NCI-H2227 treated with DMSO at 0.1 percent for 48 hours (cell line): ENCODE measurements at places on chromosomes 6 and 20.

GRCh38 chr20:10428008-10428407 is 6.0 kb downstream of the MKKS start:
- DNase-seq = no peak

- DNase-seq = no peak
These were observed 932.0 kb downstream of the C6orf118 start for GRCh38 chr6:164377348-164377918.

DNA sequence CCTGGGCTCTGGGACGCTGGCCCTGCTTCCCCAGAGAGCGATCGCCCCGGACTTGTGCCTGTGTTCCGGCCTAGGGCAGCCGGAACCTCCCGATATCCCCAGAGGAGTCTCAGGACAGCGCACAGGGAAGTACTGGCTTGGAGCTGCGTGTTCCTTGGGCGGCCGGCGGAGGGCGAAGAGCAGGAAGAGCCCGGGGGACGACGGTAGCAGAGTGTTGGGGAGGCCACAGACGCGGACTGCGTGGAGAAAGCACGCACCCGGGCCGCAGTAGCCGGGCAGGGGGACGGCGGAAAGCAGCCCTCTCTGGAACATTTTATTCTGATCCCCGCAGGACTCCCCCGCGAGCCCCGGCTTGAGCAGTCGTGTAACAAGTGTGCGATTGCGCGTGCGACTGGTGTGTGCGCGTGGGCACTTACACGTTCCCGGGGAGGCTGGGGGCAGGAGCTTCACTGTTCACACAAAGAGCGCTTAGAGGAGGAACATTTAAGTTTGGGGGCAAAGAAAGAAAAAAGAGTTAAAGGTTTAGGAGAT is 36.1 kb downstream of the NCR2 start:
- DNase-seq = peak; percentile 4

DNA sequence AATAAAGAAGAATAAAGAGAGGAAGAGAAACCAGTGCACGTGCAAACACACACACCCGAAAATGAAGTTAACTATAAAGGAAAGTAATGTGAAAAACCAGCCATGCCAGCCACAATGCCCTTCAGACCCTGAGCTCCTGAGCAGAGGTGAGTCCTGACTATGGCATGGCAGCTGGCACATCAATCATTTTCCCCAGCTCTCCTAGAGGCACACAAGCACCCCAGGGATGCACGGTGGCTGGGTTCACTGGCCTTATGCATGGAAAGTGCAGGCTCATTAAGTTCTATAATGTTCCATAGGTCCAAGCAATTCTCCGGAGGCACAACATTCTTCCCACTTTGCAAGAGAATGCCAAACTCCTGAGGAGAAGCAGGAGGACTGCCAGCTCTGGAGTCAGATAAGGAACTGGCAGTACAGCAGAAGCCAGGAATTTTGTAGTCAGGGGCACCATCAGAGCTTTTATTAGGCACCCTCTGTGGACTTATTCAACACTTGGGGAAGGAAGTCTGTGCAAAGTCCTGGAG is 175.0 kb upstream of the PRDM1 start:
- DNase-seq = no peak

DNA sequence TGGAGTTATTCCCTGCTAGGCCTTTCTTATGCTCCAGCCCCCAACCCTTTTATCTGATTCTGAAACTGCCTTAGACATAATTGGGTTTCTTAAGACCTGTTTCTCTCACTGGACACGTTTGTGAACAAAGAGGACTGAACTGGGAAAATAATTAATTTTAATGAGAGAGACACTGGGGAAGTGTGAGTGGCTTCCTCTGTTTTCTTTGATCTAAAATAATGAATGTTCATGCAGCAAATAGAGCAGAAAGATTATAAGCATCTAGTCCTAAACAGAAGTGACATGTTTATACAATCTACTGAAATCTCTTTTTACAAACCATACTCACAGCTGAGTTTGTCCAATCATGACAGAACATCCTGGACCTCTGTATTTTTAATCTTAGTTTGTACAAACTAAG is 157.6 kb downstream of the SH3BGRL2 start:
- no peak for DNase-seq
